Kidney capillary endothelial cell (primary cell): ENCODE measurements at places on chromosomes 5 and 9.

DNA sequence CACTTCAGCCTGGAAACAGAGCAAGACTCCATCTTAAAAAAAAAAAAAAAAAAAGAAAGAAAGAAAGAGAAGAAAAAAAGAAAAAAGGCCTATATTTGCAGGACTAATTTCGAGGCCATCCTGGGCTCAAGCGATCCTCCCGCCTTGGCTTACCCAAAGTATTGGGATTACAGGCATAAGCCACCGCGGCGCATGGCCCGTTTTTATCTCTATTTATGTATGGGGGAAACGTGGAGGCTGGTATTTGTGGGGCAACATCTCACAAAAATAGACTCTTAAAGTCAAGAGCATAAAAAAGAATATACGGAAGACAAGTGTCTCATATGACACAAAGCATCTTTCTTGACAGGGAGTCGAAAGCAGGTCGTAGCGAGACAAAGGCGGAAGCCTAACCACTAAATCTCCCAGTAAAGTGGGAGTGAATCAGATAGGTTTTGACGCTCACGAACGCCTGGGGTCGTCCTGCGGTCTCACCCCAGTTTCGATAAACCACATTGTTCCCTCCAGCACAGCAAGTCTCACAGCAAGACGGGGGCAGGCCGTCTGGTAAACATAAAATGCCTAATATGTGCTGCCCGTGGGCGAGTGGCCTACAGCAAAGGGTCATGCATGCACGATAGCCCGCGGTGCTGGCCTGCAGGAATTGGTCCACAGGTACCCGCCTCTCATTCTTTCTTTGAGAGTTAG is 1.8 kb upstream of the TRIM41 start:
- DNase-seq = no peak

- DNase-seq = no peak
Measured at GRCh38 chr5:32455311-32455710, 10.8 kb upstream of the ZFR start.

DNA sequence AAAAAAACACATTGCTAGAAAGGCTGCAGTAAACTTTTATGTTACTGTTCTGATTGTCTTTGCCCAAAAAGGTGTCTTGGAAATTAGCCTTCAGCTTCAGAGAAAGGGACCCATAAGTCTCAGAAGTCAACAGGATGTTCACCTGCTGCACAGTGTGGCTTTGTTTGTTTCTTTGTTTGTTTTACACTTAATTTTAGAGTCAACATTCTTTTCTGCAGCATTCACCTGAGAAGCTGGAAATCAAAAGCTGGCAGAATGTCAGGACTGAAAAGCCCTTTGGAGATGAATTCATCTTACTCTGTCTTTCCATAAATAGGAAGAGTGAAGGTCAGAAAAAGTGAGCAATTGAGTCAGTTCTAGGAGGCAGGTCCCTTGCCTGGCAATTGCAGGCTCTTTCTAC is 170.0 kb downstream of the PAPPA start:
- DNase-seq = no peak

DNA sequence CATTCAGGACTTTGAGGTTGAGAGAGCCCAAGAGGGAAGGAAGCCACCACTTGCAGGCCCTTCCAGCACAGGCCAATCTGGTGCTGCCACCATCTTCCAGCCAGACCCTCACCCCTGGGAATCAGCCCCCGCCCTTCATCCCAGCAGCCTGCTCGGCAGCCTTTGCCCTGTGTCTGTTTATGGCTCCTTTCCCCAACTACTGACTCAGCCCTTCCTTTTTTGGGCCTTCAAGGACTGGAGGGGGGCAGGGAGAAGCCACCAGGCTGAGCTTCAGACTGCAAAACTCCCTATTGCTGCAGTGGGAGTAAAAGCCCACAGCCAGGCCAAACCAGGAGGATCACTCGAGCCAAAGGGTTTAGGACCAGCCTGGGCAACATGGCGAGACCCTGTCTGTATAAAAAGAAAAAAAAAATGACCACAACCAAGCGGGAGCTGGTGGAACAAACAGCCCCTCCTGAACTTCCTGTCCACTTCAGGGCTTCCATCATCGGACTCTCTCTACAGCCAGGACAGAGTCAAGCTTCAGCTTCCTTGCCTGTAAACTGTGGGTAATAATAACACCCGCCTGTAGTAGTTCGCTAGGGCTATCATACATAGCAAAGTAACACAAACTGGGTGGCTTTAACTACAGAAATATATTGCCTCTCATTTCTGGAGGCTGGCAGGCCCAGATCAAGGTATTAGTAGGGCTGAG is 85.9 kb upstream of the IL17B start:
- no peak for DNase-seq

DNA sequence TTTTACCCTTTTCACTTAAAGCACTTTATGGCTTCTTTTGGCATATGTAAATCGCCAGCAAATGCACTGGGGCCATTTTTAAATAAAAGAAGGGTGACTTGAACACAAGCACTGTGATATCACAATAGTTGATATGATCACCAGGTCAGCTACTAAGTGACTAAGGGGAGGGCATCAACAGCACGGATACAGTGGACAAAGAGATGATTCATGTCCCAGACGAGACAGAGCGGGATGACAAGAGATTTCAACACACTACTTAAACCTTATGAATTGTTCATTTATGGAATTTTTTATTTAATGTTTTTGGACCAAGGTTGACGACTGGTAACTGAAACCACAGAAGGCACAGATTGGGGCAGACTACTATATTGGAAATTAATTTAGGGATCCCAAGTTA is 54.1 kb downstream of the RORB start:
- no peak for DNase-seq

GRCh38 chr9:127571971-127572370 is 40.1 kb upstream of the STXBP1 start:
- no peak for DNase-seq

DNA sequence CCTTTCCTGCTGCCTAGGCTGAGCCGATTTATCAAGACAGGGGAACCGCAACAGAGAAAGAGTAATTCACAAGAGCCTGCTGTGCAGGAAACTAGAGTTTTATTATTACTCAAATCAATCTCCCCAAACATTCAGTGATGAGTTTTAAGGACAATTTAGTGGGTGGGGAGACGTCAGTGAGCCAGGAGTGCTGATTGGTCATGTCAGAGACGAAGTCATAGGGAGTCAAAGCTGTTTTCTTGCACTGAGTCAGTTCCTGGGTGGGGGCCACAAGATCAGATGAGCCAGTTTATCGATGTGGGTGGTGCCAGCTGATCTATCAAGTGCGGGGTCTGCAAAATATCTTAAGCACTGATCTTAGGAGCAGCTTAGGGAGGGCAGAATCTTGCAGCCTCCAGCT is 19.0 kb downstream of the SNX24 start:
- DNase-seq = no peak

DNA sequence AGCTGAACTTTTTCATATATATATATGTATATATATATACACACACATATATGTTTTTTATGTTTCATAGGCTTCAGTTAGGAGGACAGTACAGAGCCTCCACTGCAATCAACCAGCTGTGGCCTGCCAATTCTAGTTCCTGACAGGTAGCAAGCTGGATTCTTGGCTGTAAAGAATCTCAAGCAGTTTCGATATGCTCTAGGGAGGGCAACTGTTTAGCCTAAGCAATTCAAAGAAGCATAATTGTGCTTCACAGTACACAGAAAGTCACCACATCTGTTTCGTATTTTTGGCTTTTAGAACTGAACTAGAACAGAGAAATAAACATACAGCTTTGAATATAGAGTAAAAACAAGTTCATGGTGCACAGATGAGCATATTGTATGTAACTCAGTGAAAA is 152.4 kb upstream of the ARRDC3 start:
- no peak for DNase-seq

DNA sequence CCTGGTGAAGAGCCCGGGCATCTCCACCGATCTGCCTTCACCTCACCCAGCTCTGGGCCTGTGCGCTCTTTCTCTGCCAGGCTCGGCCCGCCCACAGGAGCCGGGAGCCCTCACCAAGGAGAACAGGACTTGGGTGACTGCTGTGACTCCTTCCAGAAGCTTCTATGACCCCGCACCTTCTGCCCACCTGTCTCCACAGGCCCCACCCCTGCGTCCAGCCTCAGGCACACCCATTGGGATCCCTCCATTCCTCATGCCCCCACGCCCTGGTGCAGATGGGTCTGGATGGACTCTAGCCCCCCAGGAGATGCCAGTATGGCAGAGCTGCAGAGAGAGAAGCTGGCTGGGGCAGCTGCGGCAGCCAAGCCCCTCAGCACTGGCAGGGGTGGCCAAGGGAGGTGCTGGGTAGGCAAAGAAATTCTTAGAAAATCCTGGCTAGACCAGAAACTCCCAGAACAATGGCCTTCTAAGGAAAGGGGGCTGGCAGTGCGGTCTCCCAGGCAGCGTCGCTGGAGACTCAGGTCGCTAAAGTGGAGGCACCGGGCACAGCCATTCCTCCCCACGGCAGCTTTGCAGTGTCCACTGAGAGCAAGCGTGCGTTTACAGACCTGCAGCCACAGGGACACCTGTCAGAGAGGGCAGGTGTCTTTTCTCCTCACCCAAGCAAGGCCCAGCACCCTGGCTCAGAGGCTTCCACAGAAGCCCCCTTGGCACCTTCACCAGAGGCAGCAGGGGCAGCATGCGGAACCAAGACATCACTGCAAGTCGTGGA is 17.3 kb downstream of the LPCAT1 start:
- DNase-seq = no peak
